Hematopoietic multipotent progenitor cell treated with erythropoietin and hydrocortisone succinate and interleukin-3 and kit ligand, for 4 days (in vitro differentiated cells): ENCODE measurements at places on chromosomes 6 and 20.

DNA sequence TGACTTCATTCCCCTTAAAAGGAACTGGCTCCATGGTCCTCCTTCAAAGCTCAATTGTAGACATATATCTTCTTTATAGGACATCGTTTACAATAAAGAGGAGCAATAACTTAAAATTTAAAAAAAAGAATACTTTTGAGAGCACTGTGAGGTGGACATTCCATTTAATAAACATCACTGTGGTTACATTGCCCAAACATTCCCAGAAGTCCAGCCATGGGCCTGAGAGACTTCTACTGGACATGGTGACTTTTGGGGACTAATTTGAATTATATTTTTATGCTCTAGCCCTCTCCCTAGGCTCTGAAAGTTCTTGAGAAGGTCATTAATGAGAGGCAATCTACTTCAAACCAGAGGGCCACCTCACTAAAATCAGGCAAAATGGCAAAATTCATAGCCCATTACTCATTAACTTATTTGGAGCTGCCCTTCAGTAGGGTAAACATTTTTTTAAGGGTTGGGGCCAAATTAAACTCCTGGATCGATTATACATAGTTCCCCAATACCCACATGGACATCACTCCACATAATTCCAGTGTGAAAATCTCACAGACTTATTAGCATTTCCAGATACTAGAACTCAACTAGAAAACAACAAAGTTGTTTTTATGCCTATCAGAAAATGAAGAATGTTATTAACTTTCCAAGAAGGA is 17.1 kb downstream of the ISM1 start:
- DNase-seq: no peak

GRCh38 chr6:110699780-110700179 is 115.5 kb downstream of the CDK19 start:
- no peak for DNase-seq

GRCh38 chr6:128763599-128764300 is 119.2 kb upstream of the LAMA2 start:
- no peak for DNase-seq

- no peak for DNase-seq
These were observed 20.3 kb downstream of the MUCL3 start for GRCh38 chr6:30960907-30961673.

DNA sequence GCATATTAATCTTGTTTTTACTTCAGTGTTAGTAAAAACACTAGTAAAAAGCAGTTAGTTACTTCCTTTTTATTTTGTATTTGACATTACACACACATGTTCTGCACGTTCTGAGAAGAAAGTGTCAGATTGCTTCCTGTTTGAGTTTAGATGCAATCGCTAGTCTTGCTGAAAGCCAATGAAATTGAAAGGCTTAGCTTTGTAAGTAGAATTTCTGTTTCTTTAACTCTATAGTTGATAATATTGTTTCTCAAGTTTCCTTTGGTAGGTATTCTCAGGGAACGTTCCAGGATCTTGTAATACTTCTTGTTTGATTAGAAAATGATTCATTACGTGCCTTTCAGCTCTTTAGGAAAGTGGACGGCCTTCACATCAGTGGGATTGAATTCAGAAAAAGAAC is 55.0 kb downstream of the CDKAL1 start:
- DNase-seq: peak; percentile 71

DNA sequence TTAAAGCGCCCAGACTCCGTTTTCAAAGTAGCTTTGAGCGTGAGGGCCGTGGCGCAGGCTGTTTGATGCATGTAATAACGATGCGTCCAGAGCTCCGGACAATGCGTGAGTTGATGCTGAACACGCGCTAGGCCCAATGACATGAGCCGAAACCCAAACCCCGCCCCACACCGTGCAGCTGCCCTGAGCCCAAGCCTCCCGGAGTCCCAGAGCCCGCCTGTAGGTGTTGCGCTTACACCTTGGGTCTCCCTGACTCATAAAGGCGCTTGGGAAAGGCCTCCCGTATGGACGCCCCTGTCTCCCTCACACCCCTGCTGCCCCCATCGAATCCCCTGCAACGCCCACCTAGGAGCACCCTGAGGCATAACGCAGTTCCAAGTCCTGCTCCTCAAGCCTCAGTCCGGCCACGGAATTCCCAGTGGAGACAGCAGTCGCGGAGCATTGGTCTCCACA is 87.6 kb downstream of the ERMARD start:
- no peak for DNase-seq

GRCh38 chr6:23875006-23875405 is 251.0 kb upstream of the NRSN1 start:
- no peak for DNase-seq

DNA sequence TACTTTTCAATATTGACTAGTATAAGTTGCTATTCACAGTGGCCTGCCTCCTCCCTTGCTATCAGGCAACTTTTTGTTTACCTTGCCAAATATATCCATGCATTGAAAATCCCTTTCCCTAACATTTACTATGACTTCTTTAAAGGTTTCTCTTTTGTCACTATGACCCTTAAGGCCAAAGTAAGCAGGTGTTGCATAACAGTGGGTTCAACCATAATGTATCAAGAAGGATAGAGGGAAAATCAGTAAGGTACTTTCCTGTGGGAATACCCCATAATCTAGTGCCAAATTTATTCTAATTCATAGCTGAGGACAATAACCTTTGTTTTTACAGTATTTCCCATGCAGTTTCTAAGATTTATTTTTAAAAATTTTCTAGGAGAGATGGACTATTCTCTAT is 527.6 kb downstream of the CDKAL1 start:
- DNase-seq: no peak

GRCh38 chr6:108193131-108193530 is 27.3 kb downstream of the NR2E1 start:
- no peak for DNase-seq

- no peak for DNase-seq
These were observed 139.1 kb downstream of the ZDHHC14 start for GRCh38 chr6:157520117-157520406.

GRCh38 chr6:5213836-5214235 is 46.9 kb downstream of the LYRM4 start:
- no peak for DNase-seq

DNA sequence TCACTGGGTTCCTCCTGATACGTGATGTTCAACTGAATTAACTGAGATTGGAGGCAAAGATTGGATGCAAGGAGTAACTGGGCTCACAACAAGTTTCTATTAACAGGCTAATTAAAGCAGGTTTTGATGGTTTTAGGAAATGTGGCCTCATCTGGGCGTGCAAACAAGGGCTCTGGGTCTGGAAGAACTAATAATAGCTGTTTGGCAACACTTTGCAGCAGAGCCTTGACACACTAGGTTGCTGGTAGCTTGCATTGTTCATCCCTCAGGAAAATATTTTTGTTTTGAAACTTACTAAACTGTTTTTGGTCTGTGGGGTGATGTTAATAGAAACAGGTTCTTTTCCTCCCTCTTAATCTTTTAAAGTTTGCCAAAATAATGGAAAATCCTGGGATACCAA is 117.2 kb upstream of the CD93 start:
- no peak for DNase-seq

DNA sequence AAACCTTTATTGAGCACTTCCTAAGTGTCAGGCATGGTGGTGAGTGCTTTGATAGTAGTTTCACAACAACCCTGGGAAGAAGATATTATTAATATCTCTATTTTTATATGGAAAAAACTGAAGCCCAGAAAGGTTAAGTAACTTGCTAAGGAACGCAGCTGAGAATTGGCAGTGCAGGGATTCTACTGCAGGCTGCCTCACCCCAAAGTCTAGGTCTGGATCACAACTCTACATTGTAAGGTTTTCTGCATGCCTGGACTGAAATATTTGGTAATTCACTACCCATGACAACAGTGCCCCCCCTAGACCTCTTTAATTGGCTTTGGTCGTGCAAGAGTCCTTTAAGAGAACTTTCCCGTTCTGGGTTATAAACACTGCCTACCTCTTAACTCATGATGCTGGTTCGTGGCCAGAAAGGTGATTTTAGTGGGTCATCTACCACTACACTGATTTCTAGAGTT is 67.1 kb upstream of the KCNQ5 start:
- no peak for DNase-seq

DNA sequence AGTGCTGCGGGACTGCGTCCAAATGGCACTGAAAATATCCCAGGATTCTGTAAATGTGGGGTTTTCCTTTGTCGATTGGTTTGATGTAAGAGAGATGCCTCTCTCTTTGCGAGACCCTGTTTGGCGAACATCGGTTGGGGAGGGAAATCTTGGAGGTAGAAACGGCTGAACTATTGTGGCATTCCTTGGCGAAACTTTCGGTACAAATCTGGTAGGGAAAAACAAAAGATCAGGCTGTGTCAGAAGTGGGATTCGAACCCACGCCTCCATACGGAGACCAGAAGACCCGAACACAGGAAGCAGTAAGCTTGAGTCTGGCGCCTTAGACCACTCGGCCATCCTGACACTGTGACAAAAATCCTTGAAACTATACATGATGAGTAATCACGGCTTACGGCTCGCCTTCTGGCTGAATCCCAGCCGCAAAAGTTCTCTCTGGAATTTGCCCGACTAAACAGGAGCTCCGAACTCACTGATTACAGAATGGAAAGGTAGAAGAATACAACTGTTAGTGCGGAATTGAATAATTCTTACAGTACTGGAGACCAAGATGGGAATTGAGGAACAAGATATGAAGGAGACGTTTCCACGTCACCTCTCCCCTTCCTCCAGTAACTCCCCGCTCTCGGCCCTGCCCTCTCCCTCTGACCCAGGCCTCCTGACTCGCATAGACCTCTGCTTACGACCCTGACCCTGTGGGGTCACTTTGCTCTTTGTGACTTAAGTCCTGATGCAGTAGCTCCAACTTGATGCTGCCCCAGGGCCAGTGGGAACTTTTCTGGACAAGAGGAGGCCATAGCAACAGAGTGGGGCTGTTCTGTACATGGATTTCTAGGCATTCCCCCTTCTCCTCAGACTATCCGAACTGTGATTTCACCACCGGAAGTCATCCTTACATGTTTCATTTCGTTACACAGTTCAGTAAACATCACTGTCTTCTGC is 132.8 kb upstream of the ZNF184 start:
- DNase-seq: peak; percentile 46
